Esophagus squamous epithelium (tissue), 5 donors: ENCODE measurements at places on chromosomes 2 and 18. TPM values are rescaled to one million over a fixed set of nuclear protein-coding genes. Genes with fewer than 3 reads are reported as not detected.

DNA sequence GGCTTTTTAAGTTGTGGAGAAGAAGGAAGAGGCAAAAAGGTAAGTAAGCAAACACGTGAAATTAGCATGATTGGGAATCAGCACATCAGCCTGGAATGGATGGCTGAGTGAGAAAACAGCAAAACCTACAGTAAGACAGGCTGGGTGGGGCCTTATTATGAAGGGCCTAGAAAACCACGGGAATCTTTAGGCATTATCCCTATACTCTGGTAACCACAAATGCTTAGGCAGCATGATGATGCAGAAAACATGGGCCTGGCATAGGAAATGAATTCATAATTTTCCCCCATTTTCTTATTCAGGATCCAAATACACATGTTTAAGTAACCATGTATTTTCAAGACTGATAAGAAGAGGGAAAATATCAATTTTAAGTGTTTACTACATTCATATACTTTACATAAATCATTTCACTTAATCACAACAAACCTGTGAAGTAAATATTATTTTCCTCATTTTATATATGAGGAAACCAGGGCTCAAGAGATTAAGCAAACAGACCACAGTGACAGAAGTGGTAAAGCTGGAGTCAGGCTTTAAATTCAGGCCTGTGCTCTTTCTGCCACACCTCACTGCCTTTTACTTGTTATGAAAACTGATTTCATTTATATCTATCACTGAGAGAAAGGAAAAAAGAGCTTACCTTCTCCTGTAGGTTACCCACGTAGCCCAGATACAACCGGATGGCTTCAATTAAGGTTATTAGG is 4.0 kb downstream of the TMEM17 start:
- peak overlapping the region; percentile 0 for H3K27ac ChIP-seq
- no peaks in the 10 kb centered on the region for H3K36me3 ChIP-seq
- no peak overlapping the region for H3K4me3 ChIP-seq
- H3K4me1 ChIP-seq: no peaks in the 10 kb centered on the region

DNA sequence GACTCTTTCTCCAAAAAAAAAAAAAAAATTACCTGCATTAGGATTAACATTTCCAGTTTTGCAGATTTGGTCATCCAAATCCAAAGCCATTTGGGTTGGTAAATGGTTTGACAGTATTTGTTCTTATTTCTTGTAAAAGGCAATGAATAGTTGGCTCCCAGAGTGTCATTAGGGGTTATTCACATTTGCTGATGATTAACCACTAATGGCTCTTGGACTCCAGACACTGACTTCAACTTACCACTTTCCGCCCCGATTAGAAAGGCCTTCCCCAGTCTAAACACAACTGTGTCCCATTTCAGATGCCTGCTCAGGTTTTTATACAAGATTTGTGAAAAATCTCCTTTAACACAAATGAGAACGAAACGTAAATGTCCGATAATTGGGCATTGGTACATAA is 9.6 kb upstream of the TGIF1 start:
- H3K4me3 ChIP-seq: no peak overlapping the region
- H3K4me1 ChIP-seq: no peaks in the 10 kb centered on the region
- no peaks in the 10 kb centered on the region for H3K36me3 ChIP-seq
- no peaks in the 10 kb centered on the region for H3K27me3 ChIP-seq
- no peak overlapping the region for H3K27ac ChIP-seq
- no peak for DNase-seq

GRCh38 chr18:55252901-55253300 is 293.6 kb upstream of the CCDC68 start:
- no peak overlapping the region for H3K4me3 ChIP-seq
- peak overlapping the region; percentile 41 for H3K27ac ChIP-seq
- H3K36me3 ChIP-seq: no peaks in the 10 kb centered on the region
- DNase-seq: no peak
- peaks cover 32% of the 10 kb centered on the region for H3K4me1 ChIP-seq

DNA sequence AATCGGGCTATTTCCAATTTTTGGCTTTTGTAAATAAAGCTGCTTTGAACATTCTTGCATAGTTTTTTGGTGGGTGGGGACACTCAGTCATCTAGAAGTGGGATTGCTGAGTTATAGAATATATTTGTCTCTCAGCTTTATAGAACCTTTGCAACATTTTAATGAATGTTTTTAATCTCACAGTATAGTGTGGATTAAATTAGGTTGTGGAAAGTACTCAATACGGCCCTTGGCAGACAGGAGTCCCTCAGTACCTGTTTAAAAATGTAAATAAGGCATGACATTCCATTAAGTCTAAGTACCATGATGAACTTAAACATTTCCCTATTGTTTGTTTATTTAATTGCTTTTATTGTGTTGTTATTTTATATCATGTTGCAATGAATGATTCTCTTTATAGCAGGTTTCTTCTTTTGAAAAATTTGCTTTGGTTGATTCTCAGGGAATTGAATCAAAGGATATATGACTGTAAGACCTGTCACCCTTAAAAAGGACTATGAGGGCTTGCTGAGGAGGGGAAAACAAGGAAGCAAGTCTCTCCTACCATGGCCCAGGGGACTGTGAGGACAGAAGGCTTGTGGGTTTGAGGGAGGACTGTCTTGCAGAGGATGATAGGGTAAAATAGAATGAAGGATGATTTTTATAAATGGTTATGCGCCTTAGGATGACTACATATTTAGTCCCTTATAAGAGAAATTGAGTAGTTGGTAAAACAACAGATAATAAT is 165.1 kb downstream of the RPIA start:
- H3K4me1 ChIP-seq: peaks cover 3% of the 10 kb centered on the region
- no peak overlapping the region for H3K27ac ChIP-seq
- H3K4me3 ChIP-seq: no peak overlapping the region
- H3K36me3 ChIP-seq: no peaks in the 10 kb centered on the region

GRCh38 chr18:35917043-35917442 is 55.4 kb upstream of the RMP24 start:
- H3K36me3 ChIP-seq: no peaks in the 10 kb centered on the region
- no peak overlapping the region for H3K4me3 ChIP-seq
- H3K27me3 ChIP-seq: no peaks in the 10 kb centered on the region
- no peak for DNase-seq
- H3K4me1 ChIP-seq: no peaks in the 10 kb centered on the region
- H3K27ac ChIP-seq: no peak overlapping the region

DNA sequence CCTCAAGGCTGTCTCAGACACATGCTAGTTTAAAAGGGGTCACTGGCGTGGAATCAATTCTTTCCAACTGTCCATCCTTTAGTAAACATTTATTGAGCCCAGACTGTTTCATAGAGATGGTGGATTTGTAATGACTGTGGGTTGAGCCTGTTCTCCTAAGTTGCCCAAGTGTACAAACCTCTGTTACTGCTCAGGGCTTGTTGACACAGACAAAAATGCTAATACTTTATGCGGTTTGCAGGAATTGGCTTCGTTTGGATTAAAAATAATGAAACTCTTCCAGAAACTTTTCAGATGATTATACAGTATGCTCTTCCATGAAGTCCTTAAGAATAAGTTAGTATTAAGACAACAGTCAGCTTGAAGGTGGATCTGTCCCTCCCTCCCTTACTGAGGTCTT is 83.6 kb upstream of the MGAT5 start:
- H3K4me3 ChIP-seq: no peak overlapping the region
- H3K4me1 ChIP-seq: peaks cover 6% of the 10 kb centered on the region
- H3K36me3 ChIP-seq: no peaks in the 10 kb centered on the region
- H3K27me3 ChIP-seq: no peaks in the 10 kb centered on the region

DNA sequence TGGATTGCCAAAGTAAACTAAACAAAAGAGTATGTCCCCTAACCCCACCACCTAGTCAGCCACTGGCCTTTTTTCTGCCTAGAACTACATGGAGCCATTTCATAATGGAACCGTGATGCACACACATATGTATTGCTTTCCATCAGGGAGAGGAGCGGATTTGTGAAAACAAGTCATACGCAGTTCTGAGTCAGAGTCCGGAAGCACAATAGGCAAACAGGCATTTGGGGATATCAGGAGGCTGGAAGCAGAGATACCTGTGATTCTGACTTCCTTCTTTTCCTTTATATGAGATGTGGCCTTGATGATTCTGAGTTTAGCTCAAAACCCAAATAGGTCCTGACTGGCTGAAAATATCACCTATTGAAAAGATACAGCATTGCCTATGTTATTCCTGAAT is 93.5 kb downstream of the TMEM163 start:
- no peak for DNase-seq
- H3K4me1 ChIP-seq: no peaks in the 10 kb centered on the region
- H3K27me3 ChIP-seq: no peaks in the 10 kb centered on the region
- H3K4me3 ChIP-seq: no peak overlapping the region

GRCh38 chr2:237171396-237171795 is 85.7 kb downstream of the COPS8 start:
- H3K4me3 ChIP-seq: no peak overlapping the region
- H3K27me3 ChIP-seq: no peaks in the 10 kb centered on the region
- H3K27ac ChIP-seq: no peak overlapping the region
- H3K36me3 ChIP-seq: no peaks in the 10 kb centered on the region
- no peak for DNase-seq
- no peaks in the 10 kb centered on the region for H3K4me1 ChIP-seq

DNA sequence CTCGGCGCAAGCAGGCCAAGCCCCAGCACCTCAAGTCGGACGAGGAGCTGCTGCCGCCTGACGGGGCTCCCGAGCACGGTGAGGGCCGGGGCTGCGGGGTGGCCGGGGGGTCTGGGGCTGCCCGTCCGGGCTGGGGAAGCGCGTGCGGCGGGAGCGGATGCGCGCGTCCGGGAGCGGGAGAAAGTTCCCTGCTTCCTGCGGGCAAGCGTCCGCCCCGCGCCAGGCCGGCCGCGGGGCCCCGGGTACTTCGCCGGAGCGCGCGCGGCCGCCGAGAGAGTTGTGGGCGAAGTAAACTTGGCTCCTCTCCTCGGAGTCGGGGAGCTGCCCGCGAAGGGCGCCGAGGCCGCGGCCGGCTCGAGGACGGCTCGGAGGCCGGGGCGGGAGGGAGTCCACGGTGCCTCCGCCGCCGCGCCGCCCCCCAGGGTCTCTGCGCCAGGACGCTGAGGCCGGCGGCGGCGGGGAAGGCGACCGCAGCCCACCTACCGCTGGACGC is 707 bp downstream of the SALL3 start:
- peaks cover 5% of the 10 kb centered on the region for H3K4me1 ChIP-seq
- H3K27me3 ChIP-seq: peaks cover 100% of the 10 kb centered on the region
- no peak overlapping the region for H3K4me3 ChIP-seq
- H3K27ac ChIP-seq: no peak overlapping the region
- DNase-seq: no peak
- H3K36me3 ChIP-seq: no peaks in the 10 kb centered on the region

GRCh38 chr18:8623549-8624106 is 14.4 kb downstream of the RAB12 start:
- no peaks in the 10 kb centered on the region for H3K27me3 ChIP-seq
- no peak overlapping the region for H3K4me3 ChIP-seq
- DNase-seq: no peak
- H3K27ac ChIP-seq: peak overlapping the region; percentile 35
- peaks cover 16% of the 10 kb centered on the region for H3K4me1 ChIP-seq

DNA sequence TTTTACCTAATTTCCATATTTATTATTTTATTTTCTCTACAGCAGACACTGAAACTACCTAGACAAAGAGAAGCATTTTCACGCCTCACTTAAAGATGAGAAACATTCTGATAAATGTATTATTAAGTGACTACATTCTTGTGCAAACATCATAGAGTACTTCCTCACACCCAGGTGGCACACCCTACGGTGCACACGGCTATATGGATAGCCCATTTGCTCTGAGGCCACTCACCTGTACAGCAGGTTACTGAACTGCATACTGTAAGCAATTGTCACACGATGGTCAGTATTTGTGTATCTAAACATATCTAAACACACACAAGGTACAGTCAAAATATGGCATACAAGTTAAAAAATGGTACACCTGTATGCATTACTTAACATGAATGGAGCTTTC is 481.4 kb downstream of the CMPK2 start:
- H3K36me3 ChIP-seq: no peaks in the 10 kb centered on the region
- no peaks in the 10 kb centered on the region for H3K27me3 ChIP-seq
- H3K27ac ChIP-seq: no peak overlapping the region
- no peak for DNase-seq
- H3K4me1 ChIP-seq: no peaks in the 10 kb centered on the region
- H3K4me3 ChIP-seq: no peak overlapping the region

DNA sequence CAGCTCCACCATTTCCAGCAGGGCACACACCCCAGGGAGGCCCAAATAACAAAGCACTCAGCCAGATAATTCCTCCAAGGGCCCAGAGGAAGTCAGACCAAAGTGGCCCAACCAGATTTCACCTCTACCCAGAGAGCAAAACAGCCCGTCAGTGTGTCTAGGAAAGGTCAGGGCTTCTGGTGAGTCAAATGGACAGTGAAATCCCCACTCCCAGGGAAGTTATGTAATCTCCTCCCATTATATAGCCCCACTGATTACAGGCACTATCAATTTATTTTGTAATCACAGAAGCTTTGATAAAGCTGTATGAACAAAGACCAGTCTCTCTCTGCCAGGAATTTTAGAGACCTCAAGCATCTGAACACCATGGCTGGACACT is 4.0 kb downstream of the B4GALT6 start:
- peaks cover 59% of the 10 kb centered on the region for H3K4me1 ChIP-seq
- peaks cover 14% of the 10 kb centered on the region for H3K27me3 ChIP-seq
- no peak for DNase-seq
- H3K36me3 ChIP-seq: no peaks in the 10 kb centered on the region
- peak overlapping the region; percentile 62 for H3K27ac ChIP-seq

DNA sequence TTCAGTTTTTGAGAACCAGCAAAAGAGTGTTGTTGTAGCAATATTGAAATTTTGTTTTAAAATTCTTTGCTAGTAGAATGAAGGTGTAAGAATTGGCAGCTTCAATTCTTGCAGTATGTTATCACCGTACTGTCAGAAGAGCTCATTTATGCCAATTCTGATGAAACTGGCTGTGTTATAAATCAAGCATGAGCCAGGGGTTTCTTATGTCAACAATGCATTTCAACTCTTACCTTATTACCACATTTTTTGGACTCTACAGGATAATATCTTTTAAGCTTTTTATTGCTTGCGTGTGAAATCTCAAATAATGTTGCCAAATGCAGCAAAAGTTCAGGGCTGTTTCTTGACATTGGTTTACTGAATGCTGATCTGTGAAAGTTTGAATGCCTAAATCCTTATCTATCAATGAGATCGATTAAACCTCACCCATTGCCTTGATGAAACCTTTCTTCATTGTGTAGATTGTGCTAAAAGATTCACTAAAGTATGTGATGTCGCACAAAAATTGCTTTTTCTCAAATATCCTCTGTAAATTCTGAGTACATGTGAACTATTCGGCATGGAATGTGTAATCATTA is 1389.3 kb upstream of the ZEB2 start:
- H3K36me3 ChIP-seq: no peaks in the 10 kb centered on the region
- no peak overlapping the region for H3K4me3 ChIP-seq
- H3K27ac ChIP-seq: no peak overlapping the region
- H3K27me3 ChIP-seq: no peaks in the 10 kb centered on the region
- DNase-seq: no peak
- no peaks in the 10 kb centered on the region for H3K4me1 ChIP-seq

The ANKRD36C gene
- 26.3 TPM for total RNA-seq

The TMEM200C gene
- total RNA-seq: 0.04 TPM

The RUFY4 gene
- total RNA-seq: not detected

The KIAA2012 gene
- total RNA-seq: not detected

The APCDD1 gene
- 76.5 TPM for total RNA-seq

The MTCL1 gene
- total RNA-seq: 6.5 TPM

The CD8B2 gene
- total RNA-seq: not detected

The IL1F10 gene
- total RNA-seq: not detected
